ENCODE measurements at places on chromosomes 16 and 17. TPM values are rescaled to one million over a fixed set of nuclear protein-coding genes. Genes with fewer than 3 reads are reported as not detected.

Gene HBA1
- 305 TPM for polyA plus RNA-seq

Gene EVI2A
- 9.5 TPM for polyA plus RNA-seq

Gene CES3
- 28.1 TPM for polyA plus RNA-seq

- no peak overlapping the region for H3K4me3 ChIP-seq
- no peak for DNase-seq
- no peak overlapping the region for H3K27ac ChIP-seq
- H3K4me1 ChIP-seq, result no peaks in the 10 kb centered on the region
- H3K27me3 ChIP-seq, result no peaks in the 10 kb centered on the region
- no peaks in the 10 kb centered on the region for H3K36me3 ChIP-seq
Observed at GRCh38 chr16:51003850-51004566, 147.1 kb downstream of the SALL1 start.

DNA sequence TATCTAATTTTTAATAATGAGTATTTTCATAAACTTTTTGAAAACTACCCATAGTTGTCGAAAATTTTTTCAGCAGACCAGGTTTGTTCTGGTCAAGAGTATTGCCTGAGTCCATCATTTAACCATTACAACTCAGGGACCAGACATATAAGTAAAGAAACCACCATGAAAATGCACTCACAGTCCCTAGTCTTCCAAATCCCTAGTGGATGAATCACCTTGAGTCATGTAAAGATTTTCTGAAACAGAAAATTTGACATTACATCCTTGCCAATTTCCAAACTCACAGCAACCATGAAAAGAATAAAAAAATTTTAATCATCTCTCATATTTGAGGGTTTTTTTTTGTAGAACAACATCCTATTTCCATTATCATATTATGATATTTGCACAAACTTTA lies 1337.5 kb upstream of the CDH8 start:
- H3K27ac ChIP-seq, result no peak overlapping the region
- H3K4me3 ChIP-seq, result no peak overlapping the region
- no peak for DNase-seq
- no peaks in the 10 kb centered on the region for H3K36me3 ChIP-seq
- H3K27me3 ChIP-seq, result no peaks in the 10 kb centered on the region
- no peaks in the 10 kb centered on the region for H3K4me1 ChIP-seq

- no peaks in the 10 kb centered on the region for H3K27me3 ChIP-seq
- H3K4me1 ChIP-seq, result peaks cover 33% of the 10 kb centered on the region
- peaks cover 12% of the 10 kb centered on the region for H3K36me3 ChIP-seq
- peak overlapping the region; percentile 67 for H3K4me3 ChIP-seq
- H3K27ac ChIP-seq, result peak overlapping the region; percentile 100
- DNase-seq, result peak; percentile 69
Observed at GRCh38 chr16:30063893-30064728, 1.4 kb upstream of the ALDOA start.

GRCh38 chr17:1577182-1577581 lies 14.6 kb upstream of the PITPNA start:
- peaks cover 84% of the 10 kb centered on the region for H3K36me3 ChIP-seq
- no peak overlapping the region for H3K27ac ChIP-seq
- no peak overlapping the region for H3K4me3 ChIP-seq
- H3K27me3 ChIP-seq, result no peaks in the 10 kb centered on the region
- H3K4me1 ChIP-seq, result peaks cover 12% of the 10 kb centered on the region

Gene JPH3
- 0.22 TPM for polyA plus RNA-seq

- no peaks in the 10 kb centered on the region for H3K36me3 ChIP-seq
- no peak overlapping the region for H3K4me3 ChIP-seq
- H3K4me1 ChIP-seq, result peaks cover 2% of the 10 kb centered on the region
- no peak overlapping the region for H3K27ac ChIP-seq
- DNase-seq, result peak; percentile 53
Observed at GRCh38 chr16:87784812-87785211, 19.0 kb upstream of the KLHDC4 start.

DNA sequence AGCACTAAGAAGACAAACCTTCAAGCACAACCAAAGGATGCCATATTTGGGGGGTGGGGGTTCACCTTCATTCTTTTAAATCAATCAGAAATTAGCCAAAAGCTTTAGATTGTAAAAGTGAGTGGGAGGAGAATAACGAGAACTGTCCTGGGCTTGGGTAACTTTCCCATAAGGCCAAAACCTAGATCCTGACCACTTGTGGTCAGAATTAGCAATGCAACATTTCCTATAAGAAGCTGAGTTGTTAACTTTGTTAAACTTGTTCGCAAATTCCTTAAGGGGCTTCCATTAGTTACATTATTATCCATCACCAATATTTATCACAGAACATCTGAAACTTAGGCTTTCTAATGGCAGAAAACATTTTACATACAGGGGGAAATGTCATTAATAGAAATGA lies 25.1 kb downstream of the STAT5B start:
- peak overlapping the region; percentile 20 for H3K27ac ChIP-seq
- H3K4me1 ChIP-seq, result peaks cover 14% of the 10 kb centered on the region
- DNase-seq, result no peak
- peaks cover 4% of the 10 kb centered on the region for H3K36me3 ChIP-seq
- H3K4me3 ChIP-seq, result no peak overlapping the region

DNA sequence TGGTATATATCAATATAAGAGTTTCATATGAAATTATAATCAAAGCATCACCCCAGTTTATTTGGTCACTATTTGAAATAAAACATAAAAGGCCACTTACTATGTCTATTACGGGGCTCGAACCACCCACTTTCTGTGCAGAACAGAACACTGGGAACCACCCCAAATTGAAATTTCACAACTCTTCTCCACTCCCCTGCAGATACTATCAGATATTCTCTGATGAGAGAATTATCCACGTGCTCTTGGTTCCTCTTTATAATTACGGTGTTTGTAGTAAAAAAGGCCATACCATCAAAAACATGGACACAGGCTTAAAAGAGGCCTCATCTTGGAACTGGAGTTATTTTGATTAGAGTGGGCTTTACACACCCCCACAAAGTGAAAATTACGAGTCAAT lies 82.8 kb downstream of the WDR59 start:
- DNase-seq, result no peak
- H3K4me1 ChIP-seq, result no peaks in the 10 kb centered on the region
- peaks cover 28% of the 10 kb centered on the region for H3K36me3 ChIP-seq
- no peaks in the 10 kb centered on the region for H3K27me3 ChIP-seq
- H3K4me3 ChIP-seq, result no peak overlapping the region
- no peak overlapping the region for H3K27ac ChIP-seq

Gene KCNH6
- polyA plus RNA-seq, result 8.0 TPM

GRCh38 chr16:4522051-4522581 lies 16.5 kb downstream of the CDIP1 start:
- no peak for DNase-seq
- no peak overlapping the region for H3K27ac ChIP-seq
- peaks cover 8% of the 10 kb centered on the region for H3K4me1 ChIP-seq
- no peaks in the 10 kb centered on the region for H3K27me3 ChIP-seq
- H3K36me3 ChIP-seq, result no peaks in the 10 kb centered on the region
- no peak overlapping the region for H3K4me3 ChIP-seq

Gene SGF29
- 46.3 TPM for polyA plus RNA-seq

DNA sequence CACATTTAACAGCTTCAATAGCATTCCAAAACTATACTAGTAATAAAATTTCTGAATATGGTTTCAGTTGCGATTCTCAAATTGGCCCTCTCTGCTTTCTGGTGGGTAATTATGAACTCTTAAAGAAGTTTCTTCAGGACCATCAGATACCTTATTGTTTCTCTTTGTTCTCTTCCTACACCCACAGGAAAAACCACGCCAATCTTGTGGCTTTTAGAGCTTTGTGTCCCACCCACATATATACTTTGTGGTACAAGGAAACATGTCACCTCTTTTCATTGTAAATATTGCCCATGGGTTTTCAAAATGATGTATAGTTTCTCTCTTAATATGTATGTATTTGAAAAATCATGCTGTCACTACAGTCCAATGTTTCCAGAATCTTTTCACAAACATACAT lies 12.1 kb downstream of the ABCA9 start:
- H3K4me1 ChIP-seq, result no peaks in the 10 kb centered on the region
- no peak for DNase-seq
- H3K27me3 ChIP-seq, result no peaks in the 10 kb centered on the region
- H3K4me3 ChIP-seq, result no peak overlapping the region

DNA sequence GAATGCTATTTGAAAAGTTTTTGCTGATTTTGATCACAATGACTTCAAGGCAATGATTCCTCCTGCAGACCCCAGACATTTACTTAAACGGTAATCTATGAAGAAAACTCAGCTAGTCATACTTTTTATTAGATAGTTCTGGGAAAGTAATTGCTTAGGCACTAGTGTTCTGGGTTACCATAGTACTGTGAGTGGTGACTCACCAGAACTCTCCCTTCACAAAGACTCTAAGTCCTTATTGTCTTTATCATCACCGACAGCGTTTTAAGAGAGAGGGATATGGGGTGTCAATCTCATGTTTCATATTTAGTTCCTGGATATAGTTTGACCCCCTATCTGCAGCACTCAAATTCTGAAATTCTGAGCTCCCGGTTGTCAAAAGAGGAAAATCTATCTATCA lies 43.0 kb upstream of the CDH8 start:
- H3K27me3 ChIP-seq, result no peaks in the 10 kb centered on the region
- H3K4me3 ChIP-seq, result no peak overlapping the region
- DNase-seq, result no peak
- no peak overlapping the region for H3K27ac ChIP-seq

- no peak for DNase-seq
- no peak overlapping the region for H3K27ac ChIP-seq
- H3K4me3 ChIP-seq, result no peak overlapping the region
- H3K36me3 ChIP-seq, result no peaks in the 10 kb centered on the region
- H3K4me1 ChIP-seq, result no peaks in the 10 kb centered on the region
- no peaks in the 10 kb centered on the region for H3K27me3 ChIP-seq
Observed at GRCh38 chr16:87690911-87691685, 74.7 kb downstream of the KLHDC4 start.
